H7 (cell line): ENCODE measurements at places on chromosomes 4 and X.

- no peak for DNase-seq
These were observed 39.3 kb downstream of the LNX1 start for GRCh38 chr4:53551958-53552357.

DNA sequence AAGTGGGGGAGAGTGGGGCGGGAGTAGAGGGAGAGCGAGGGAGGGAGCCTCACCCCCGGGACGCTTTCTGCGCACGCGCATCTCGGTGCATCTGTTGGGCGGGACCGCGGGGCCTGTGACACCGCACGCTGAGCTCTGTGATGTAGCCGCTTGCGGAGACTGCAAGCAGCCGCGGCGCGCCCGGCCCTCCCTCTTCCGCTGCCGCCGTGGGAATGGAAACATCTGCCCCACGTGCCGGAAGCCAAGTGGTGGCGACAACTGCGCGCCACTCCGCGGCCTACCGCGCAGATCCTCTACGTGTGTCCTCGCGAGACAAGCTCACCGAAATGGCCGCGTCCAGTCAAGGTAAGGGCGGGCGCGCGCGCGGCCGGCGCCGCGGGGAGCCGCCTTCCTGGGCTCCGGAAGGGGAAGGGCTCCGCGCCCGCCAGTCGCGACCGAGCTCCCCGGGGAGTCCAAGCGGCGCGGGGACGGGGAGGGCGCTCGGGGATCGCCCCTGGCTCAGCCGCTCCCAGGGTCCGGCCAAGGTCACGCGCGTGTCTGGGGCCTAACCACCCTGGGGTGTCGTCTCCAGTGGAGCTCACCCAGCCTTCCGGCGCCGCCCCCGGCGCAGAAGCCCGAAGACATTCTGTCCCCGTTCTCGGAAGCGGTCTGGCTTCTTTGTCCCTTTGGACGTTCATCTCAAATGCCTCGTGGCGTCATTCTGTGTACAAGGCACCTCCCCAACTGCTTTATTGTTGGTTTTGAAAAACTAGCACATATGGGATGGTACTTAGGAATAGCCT is at the start of gene FUNDC2:
FUNDC2 (plus strand) TSS at position 118 of the 782 bp plus-strand sequence; CDS start at position 213, 95 bp downstream.
- peak; percentile 88 for DNase-seq

DNA sequence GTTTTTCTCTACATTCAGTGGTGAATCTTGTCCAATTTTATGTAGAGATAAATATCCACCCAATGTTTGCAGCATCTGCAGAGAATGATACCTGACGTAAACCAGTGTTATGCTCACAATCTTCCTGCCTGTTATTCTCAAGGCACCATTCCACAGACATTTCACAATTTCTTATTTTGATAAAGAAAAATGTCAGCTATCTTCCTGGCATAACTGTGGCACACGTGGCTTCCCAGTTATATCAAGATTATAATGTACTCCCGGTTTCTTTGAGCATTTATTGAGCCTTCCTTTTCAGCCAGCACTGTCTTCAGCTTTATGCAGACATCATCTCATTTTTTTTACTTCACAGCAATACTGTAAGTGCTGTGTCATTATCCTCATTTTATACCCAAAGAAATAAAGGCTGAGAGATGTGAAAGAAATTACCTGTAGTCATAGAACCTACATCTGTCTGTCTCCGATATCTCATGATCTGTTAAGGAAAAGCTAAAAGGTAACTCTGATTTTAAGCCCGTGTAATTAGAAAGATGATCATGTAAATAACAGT is 1300.8 kb upstream of the TENM3 start:
- DNase-seq, result no peak

DNA sequence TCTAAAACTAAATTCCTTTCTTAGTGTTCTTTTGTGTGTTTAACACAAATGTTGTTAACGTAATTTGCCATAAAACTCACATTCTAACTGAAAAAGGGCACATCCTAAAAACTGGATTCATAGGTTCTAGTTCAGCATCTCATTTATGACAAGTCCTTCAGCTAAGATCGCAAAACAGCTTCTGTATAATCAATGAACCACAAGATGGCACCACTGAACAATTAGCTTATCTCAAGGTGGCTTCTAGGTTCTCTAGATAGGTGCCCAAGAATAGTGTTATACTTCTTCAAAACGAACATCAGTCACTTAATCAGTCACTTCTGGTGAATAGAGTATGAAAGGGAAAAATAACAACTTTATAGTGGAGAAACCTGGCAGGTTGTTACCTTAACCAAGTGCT is 54.3 kb downstream of the NRK start:
- no peak for DNase-seq

- DNase-seq, result no peak
These were observed 1756.9 kb upstream of the TENM3 start for GRCh38 chr4:180486342-180486741.
